GDM1 (cell line): ENCODE measurements at places on chromosomes 6 and 20.

DNA sequence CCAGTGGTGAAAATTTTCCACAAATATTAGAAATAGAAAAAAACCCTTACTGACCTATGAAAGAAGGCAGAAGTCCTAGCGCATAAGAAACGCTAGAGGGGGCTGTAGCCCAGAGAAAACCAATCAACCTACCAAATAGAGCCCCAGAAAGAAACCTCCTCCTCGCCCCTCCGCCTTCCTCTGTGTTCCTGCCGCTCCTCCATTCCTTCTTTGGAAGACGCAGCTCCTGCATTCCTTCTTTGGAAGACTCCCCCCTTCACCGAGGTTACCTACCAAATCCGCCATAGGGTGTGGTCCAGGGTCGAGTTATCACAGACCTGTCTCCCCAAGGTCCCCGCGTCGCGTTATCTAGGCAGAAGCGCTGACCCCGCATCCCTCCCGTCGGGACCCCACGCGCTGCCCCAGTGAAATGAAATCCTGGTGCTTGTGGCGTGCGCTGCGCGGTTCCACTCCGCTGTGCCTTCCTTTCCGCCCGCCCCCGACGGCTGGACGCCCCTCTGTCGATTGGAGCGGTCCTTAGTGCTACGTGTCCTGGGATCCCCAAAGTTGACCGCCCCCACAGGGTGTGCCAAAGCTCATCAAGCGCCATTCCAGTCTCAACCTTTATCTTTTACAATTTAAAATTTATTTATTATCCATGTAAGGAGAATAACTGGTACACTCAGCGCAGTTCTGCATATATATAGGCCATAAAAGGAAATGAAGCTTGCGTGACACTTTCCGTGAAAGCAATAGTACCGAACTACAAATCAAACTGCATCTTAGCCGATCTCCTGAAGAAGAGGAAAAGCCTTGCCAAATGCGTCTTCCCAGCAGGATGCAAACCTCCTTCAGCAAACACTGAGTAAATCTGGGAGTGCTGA lies 13.0 kb downstream of the RPP21 start:
- DNase-seq, result peak; percentile 18

DNA sequence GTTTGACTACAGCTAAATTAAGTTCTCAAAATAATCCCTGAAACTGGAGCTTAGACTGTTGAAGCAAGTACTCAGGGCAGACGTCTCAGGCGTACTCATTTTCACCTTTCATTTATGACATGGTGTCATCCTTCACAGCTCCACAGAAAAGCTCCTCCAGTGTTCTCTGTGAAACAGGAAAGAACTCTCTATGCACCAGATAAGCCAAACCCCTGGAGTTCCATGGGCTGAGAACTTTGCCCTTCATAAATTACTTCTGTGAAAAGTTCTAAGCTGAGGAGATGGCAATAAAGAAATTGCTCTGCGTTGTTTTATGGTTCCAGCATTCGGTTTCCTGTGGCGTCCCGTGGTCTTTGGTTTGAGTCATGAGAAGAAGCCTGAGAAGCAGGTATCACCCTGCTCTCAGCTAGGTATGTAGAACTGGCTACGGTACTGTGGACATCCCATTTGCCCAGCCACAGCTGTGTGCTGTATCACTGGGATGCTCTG lies 20.2 kb upstream of the RREB1 start:
- no peak for DNase-seq

DNA sequence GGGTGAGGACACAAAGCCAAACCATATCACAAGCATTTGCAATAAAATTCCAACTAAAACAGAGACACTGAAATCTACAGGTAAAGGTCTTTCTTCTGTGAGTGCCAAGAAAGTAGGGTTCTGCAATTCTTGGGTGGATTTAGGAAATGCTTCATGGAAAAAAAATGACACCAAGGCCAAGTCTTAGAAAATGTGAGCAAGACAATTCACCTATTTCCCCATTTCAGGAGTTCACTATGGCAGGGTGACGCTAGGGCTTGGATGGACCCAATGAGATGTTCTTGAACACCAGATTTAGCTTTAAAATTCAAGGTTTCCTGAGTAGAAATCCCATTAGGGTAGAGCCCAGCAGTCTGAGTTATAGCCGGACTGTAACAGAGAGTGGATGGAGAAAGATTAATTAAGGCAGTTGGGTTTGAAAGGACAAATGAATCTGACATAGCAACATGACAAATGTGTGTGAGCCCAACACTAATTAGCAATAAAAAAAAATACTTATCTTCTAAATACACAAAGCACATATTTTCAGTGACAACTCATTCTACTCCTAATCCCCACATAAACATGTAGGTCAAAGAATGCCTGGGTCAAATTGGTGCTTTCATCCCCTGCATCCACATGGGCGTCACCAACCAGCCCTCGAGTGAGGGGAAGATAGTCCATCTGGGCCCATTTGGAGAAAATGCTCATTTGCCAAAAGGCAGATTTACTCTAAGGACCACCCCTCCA lies 180.4 kb upstream of the JARID2 start:
- no peak for DNase-seq

DNA sequence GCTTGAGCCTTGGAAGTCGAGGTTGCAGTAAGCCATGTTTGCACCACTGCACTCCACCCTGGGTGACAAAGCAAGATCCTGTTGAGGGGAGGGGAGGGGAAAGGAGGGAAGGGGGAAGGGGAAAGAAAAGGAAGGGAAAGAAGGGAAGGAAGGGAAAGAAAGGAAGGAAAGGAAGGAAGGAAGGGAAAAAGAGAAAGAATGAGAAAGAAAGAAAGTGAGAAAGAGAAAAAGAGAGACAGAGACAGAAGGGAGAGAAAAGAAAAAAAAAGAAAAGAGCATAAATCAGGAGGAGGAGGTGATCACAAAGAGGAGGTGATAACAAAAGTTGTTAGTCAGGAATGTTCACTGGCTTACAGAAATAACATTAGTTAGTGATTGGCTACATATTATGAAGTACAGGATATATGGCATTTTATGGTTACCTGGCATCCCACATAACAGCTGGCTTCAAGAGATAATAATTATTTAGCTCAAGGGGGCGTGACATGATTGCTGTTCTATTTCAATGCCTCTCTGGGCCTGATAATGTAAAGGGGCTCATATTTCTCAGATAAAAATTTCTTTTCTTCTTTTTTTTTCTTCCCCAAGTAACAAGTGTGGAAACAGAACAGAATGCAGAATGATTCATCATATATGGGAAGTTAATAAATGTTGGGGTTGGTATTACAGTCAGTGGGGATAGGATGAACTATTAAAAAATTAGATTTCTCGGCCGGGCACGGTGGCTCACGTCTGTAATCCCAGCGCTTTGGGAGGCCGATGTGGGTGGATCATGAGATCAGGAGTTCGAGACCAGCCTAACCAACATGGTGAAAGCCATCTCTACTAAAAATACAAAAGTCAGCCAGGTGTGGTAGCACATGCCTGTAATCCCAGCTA lies 27.1 kb downstream of the SAMHD1 start:
- DNase-seq, result no peak

- no peak for DNase-seq
Observed at GRCh38 chr6:43845646-43846045, 75.6 kb downstream of the VEGFA start.

DNA sequence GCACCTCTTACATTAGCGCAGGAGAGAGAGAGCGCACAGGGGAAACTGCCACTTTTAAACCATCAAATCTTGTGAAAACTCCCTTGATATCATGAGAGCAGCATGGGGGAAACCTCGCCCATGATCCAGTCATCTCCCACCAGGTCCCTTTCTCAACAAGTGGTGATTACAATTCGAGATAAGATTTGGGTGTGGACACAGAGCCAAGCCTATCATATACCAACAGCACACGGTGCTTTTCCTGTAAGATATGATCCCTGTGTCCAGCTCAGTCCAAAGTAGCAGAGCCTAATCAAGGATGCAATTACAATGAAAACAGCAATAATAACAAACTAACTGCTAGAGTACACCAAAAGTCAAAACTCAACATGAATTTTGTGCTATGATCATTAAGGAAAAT lies 148.7 kb upstream of the TCF21 start:
- no peak for DNase-seq

GRCh38 chr20:40945754-40946450 lies 82.7 kb upstream of the TOP1 start:
- peak; percentile 44 for DNase-seq

GRCh38 chr6:106056060-106056745 lies 29.9 kb upstream of the PRDM1 start:
- DNase-seq, result no peak

DNA sequence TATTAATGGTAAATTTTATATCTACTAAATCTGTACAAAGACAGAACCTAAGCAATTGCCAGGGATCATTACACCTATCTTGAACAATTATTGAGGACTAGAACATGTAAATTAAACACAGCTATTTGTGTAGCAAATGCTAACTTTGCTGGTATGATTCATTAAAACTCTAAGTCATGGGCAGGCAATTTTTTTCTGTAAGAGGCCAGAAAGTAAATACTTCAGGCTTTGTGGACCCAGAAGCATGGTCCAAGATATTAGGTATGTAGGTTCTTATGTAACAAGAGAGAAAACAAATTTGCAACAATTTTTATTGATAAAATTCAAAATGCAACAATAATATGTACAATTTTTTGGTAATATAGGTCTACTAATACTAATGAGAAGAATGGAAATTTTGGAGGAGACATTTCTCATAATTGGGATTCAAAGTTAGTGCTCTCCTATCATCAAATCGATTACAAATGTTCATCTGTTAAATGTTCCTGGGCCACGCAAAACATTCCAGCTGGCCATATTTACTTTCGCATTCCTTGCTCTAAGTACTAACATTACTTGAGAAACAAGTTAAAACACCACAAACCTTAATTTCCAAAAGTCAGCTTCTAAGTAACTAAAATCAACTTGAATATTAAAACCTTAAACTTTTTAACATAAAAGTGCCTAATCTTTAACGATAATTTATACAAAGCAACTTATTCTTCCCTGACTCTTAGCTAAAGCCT lies 4.3 kb downstream of the TMEM30A start:
- DNase-seq, result no peak

- no peak for DNase-seq
Observed at GRCh38 chr6:136886091-136886490, 36.0 kb upstream of the SLC35D3 start.

- peak; percentile 63 for DNase-seq
Observed at GRCh38 chr20:227439-228105, 514 bp downstream of the DEFB129 start.

GRCh38 chr6:124991764-124992295 lies 29.6 kb downstream of the RNF217 start:
- no peak for DNase-seq

GRCh38 chr6:81886157-81886556 lies 133.7 kb upstream of the TENT5A start:
- no peak for DNase-seq

- no peak for DNase-seq
Observed at GRCh38 chr20:59576216-59576953, 28.0 kb upstream of the PHACTR3 start.

DNA sequence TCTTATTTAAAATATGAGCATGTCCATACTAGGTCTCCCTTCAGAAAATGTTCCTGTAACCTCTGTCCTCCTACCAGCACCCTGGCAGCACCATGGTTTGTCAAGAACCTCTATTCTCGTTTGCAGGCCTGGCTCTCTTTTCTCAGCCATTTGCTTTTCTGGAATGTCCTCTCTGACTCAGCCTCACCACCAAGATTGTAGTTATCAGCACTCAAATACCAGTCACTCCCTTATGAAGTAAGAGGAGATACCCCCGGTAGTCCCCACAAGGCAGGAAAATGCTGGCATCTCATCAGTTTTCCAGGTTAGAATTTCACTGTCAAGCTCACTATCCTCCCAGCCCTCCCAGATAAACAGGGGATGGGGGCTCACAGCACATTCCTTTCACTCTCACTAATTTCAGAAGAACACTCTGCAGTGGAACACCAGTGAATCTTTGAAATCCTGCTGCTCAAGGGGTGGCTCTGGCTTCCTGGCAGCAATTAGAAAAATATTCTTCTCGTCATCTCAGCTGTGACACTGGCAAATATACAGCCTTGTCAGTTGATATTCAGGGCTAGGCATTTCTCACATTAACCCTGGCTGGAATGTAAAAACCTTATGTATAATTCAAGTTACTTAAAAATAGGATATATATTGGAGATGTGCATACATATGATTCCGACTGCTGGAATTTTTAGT lies 129.2 kb downstream of the TBX18 start:
- DNase-seq, result no peak

DNA sequence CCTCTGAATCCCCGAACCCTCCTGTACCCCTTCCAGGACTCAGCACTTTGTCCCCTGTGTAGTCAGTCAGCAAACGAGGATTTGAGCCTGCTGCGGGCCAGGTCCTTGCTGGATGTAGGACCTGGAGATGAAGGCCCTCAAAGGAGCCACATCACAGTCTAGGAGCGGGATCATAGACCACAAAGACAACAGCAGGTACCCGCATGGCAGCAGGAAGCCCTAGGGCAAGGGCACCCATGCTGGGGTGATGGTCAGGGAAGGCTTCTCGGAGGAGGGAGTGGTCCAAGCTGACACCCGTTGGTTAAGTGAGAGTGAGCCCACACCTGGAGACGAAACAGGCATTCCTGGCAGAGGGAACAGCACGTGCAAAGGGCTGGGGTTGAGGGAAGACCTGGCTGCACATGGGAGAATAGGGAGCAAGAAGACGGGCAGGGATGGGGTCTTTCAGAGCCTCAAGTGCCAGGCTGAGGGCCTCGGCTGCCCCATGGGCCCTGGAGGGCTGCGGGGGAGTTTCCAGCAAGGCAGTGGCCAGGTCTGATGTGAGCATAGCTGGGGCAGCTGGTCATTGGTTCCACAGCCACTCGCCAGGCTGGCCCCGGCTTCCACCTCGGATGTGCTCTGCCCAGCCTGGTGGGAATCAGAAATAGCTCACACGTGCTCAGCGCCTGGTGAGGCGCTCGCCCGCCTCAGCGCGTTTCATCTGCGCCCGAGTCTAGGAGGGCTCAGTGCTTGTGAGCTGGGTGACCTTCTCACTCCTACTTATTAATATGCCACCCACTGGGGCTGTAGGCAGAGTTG lies 15.0 kb downstream of the DLGAP4 start:
- no peak for DNase-seq

- DNase-seq, result no peak
Observed at GRCh38 chr20:52645822-52646221, 326.3 kb upstream of the TSHZ2 start.

DNA sequence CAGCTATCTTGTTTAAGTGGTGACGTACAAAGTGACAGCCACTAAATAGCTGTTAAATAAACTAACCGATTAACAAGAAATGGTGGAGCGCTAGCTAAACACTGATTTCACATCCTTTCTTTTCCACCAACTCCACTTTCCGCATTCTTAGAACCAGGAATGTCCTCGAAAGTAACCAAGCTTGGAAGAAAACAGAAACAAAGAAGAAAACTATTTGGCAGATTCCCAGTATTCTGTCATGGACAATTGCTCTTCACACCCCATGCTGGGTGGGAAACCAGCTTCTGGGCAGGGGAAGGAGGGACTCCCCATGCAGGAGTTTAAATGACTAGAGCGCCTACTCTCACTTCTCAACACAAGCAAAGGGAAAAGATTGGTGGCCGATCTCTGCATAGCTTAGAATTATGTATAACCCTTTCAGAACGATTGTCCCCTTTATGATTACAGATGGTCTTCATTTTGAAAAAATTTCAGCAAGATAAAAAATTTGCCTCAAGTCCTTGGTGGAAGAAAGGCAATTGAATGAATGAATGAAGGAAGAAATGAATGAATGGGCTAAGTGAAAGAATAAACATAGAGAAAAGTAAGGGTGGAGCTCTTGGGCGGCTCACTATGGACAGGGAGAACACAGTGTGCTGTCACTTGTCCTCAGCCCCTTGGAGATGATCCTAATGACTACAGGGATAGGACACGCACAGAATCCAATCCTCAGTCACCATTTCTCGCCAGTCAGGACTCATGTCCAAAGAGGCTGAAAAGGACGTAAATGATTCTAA lies 148.7 kb upstream of the NEDD9 start:
- no peak for DNase-seq

- DNase-seq, result no peak
Observed at GRCh38 chr6:26331218-26332073, 33.6 kb upstream of the BTN3A2 start.

GRCh38 chr6:33837971-33838665 lies 34.3 kb upstream of the MLN start:
- DNase-seq, result no peak
